ENCODE measurements at places on chromosomes 1 and 21. TPM values are rescaled to one million over a fixed set of nuclear protein-coding genes. Genes with fewer than 3 reads are reported as not detected.

Gene SAMSN1
- total RNA-seq, result not detected

Gene ARL8A
- total RNA-seq, result 30.3 TPM

Gene CFHR5
- not detected for total RNA-seq

Gene NES
- 21.8 TPM for total RNA-seq

Gene INSRR
- total RNA-seq, result not detected

Gene S100A7A
- total RNA-seq, result not detected

Gene NHLH1
- total RNA-seq, result not detected

Gene PDZK1
- 0.28 TPM for total RNA-seq

Gene AMY1C
- not detected for total RNA-seq

Gene OR2T8
- total RNA-seq, result not detected

Gene RNF186
- total RNA-seq, result not detected

Gene FMO4
- total RNA-seq, result 0.89 TPM

Gene S100A9
- total RNA-seq, result not detected

All from smooth muscle cell of the umbilical artery (primary cell).